ENCODE measurements at places on chromosomes 7 and 10.

DNA sequence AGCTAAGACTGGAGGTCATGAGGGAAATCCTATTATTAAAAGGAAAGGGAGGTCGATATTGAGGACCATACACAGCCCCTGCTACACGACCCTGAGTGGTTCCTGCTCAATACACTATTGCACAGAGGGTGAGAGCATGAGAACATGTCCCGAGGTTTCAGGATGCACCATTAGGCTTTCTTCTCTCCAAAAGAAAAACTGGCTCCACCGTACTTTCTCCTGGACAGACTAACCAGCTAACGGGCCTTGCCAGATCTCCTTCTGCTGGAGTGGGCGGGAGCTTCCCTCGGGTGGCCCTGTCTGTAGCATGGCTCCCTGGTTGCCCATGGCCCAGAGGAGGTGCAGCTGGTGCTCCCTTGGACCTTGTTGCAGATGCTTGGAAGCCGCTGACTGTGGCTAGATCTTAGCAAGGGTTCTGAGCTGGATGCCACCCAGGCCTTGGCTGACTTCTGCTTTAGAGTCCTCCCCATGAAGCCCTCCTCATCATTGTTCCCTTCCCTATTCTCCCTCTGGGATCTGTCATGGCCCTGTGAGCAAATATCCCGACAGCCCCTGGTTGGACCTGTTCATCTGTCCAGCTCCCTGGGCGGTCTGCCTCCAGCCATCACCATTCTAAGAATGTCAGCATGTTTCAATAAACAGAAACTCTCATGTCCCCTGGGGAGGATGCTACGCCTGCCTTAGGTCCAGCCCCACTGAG, 52.9 kb upstream of the SHH start:
- no peak for DNase-seq

GRCh38 chr10:44913350-44914081, 2.4 kb downstream of the TMEM72 start:
- no peak for DNase-seq

GRCh38 chr7:68133045-68133444, 1136.4 kb downstream of the TYW1 start:
- DNase-seq, result no peak

DNA sequence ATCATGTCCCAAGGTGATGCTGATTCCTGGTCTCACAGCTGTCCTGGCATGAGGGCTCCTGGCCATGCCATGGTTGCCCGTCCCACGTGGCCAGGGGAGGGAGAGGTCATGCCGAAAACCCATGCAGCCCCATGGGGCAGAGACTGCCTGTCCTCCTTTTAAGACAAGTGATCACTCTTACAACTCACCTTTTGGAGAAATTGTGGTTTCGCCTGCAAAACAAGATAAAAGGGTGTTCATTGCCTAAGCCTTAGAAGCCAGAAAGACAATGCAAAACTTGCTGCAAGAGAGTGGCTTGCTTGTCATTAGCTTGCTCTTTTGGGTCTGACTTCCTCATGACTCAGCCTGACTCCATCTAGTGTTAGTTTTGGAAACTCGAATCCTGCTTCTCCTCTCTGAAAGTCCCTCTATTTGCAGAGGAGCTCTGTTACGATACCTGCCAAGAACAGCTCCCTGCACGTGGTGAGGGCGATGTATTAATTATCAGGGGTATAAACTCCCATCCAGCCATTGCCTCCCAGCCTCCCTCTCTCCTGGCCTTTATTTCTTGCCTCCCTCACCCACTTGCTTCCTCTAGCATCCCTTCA, 26.7 kb downstream of the TMEM273 start:
- no peak for DNase-seq

DNA sequence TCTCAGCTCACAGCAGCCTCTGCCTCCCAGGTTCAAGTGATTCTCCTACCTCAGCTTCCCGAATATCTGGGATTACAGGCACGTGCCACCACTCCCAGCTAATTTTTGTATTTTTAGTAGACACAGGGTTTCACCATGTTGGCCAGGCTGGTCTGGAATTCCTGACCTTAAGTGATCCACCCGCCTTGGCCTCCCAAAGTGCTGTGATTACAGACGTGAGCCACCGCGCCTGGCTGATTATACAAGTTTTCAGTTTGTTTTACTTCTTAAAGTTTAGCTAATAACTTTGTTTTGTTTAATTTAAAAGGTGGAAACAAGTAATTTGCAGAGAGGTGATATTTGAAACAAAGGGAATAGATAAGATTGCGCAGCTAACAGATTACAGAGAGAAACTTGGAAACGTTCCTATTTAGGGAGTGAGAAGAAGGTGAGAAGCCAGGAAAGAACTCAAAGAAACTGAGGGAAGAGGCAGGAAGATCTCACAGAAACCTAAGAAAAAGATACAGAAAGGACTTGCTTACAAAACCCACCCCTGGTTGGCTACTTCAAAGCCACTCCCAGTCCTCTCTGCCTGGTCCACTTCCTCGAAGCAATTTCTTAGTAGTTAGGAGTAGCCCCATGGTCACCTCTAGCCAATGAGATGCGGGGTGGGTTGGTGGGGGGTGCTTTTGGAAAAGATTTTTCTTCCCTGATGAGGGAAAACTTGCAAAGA, 15.0 kb upstream of the PDLIM1 start:
- no peak for DNase-seq

DNA sequence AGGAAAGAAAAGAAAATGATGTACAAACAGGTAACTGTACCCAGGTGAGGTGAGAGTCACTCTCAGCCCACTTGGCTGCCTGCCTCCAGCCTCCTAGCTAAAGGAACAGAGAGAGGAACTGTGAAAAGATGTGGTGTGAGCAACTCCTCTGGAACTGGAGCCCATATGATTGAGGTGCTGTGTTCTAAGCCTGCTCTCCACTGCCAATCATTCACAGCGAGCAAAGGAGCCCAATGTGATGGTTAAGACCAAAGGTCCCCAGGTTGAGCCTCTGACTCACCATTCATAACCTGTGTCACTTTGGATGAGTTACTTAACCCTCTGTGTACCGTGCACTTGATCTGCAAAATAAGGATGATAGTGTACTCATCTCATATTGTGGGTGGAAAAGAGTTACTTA, 868.1 kb upstream of the AUTS2 start:
- DNase-seq, result no peak

- no peak for DNase-seq
Measured at GRCh38 chr10:29276251-29276850, 12.5 kb upstream of the LYZL1 start.

GRCh38 chr7:98126311-98127142, 19.9 kb downstream of the LMTK2 start:
- DNase-seq, result no peak

GRCh38 chr10:60073397-60073780, 167.0 kb upstream of the CCDC6 start:
- DNase-seq, result no peak

GRCh38 chr7:107501593-107501992, 31.7 kb downstream of the GPR22 start:
- DNase-seq, result no peak

GRCh38 chr10:52940921-52941320, 168.3 kb upstream of the MBL2 start:
- DNase-seq, result no peak

GRCh38 chr7:66099551-66100407, 14.9 kb upstream of the CRCP start:
- DNase-seq, result no peak

- no peak for DNase-seq
Measured at GRCh38 chr10:33355274-33355673, 20.8 kb upstream of the NRP1 start.

GRCh38 chr7:3000566-3000965, 43.1 kb downstream of the CARD11 start:
- no peak for DNase-seq

DNA sequence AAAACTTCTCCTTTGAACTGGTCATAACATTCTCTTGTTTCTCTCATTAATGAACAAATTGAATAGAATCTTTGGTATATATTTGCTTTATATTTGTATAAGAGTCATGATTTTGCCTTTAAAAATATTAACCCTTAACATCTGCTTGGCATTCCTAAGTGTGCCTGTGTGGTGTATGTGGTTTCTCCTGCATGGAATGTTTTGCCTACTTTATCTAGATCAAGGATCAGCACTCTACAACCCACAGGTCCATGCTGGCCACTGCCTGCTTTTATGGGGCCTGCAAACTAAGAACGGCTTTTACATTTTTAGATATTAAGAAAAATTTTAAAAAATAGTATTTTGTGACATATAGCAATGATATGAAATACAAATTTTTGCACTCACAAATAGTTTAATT, 4.3 kb upstream of the LAMB4 start:
- DNase-seq, result no peak

DNA sequence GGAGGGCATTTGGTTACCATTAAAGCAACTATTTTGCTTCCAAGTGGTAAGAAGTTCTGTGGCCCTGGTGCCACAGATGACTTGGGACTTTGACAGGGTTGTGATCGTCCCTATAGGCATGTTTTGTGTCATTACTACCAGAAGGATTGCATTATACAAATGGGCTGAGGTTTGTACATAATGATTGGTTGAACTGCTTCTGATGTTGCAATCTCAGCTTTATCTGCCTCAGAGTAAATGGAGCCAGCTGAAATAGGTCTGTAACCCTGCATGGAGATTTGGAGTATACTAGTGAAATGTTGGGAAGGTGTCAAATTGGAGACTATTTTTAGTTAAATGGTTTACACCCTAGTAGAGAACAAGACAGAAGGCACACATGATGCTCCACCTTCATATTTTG, 46.1 kb upstream of the SEPTIN7 start:
- DNase-seq, result no peak

DNA sequence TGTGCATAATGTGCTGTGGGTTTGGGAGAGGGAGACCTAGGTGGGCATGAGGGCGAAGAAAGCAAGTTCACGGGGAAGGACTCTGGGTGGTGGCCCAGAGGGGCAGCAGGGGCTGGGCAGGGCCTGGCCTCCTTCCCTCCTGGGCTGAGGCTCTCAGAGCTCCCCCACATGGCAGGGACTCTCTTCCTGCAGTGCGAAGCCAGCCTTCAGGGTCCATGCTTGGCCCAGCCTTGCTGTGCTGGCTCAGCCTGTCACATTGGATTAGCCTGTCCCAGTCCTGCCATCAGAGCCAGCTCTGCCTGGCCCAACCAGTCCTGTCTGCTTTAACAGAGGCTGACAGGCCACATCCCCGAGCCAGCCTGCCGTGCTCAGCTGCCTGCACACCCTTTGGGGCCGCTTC, 20.4 kb upstream of the ZNF488 start:
- DNase-seq, result no peak

DNA sequence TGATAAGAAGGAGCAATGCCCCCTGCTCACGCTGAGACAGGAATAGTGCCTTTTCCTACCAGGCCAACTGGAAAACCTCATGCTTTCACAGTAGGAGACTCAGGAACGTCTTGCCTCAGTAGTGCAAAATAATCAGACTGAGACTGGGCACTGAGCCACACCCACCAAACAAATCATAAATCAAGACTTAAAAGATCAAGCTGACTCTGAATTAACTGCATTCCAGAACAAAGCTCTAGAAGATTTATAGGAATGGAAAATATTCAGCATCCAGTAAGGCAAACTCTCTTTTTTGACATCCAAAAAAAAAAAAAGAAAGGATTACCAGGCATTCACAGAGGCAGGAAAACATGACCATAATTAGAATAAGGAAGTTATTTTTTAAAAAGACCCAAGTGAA, 30.5 kb upstream of the SLC18A3 start:
- no peak for DNase-seq

- DNase-seq, result no peak
Measured at GRCh38 chr7:127838816-127839415, 186.9 kb downstream of the SND1 start.

GRCh38 chr7:1021931-1022330, 22.4 kb upstream of the GPR146 start:
- no peak for DNase-seq

DNA sequence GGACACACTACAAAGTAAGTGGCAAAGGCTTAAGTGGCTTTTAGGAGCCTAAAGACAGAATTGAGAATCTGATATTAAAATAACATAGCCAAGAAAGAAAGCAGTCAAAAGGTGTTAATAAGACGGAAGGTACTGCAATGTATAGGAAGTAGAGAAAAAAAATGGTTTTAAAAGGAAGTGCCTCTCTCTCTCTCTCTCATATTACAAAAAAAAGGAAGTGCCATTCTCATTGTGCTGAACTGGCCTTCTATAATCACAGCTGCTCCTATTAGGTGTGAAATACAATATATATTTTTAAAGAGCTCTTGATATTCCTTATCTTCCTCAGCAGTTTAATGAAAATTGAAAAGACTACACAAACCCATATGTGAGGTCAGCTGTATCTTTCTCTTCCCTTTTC, 199.4 kb upstream of the NPVF start:
- no peak for DNase-seq

DNA sequence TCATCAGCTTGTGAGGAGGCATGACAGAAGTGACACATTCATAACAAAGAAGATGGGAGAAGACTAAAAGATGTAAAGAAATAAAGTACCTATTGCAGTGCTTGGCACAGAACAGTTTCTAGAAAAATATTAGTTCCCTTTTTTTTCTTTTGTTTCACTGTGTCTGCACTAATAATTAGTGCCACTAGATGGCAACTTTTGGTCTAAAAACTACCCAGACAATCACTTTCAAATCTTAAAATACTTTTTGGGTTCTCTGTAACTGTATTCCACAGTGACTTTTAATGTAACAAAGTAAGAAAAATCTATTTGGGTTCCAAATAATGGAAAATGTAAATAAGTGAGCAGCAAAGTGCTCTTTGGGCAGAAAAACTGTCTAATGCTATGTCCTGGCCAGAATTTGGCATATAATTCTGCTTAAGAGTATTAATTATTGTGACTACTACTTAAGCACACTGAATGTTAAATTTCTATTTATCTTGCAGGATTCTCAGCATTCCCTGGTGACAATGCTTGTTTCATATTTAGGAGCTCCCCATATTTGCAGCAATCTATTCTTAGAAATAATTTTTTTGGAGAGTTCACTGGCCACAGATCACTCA, 134.8 kb upstream of the KIF5B start:
- DNase-seq, result no peak

- DNase-seq, result no peak
Measured at GRCh38 chr7:103379270-103379975, 32.0 kb downstream of the PSMC2 start.

DNA sequence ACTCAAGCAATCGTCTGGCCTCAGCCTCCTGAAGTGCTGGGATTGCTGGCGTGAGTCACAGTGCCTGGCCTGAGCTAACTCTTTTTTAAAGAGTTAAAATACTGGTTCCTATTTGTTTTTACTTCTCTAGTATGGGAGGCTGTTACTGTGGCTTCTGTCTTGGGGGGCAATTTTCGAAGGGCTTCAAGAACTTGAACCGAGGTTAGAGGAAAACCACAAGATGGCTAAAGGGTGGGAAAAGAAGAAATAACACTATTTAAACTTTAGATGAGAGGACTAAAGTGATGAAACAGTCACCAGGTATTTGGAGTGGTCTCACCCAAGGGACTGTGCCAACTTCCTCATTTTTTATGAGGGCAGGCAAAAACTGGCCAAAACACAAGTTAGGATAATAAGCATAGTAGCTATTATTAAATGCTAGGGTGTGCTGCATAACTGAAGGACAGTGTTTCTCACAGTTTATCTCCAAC, 17.8 kb downstream of the MET start:
- DNase-seq, result no peak

- DNase-seq, result no peak
Measured at GRCh38 chr7:105027176-105027853, 13.3 kb downstream of the KMT2E start.

- DNase-seq, result no peak
Measured at GRCh38 chr10:7042419-7043054, 368.3 kb downstream of the SFMBT2 start.

GRCh38 chr7:3243256-3243655, 57.8 kb upstream of the SDK1 start:
- DNase-seq, result no peak

- no peak for DNase-seq
Measured at GRCh38 chr7:2289621-2290020, 24.6 kb downstream of the SNX8 start.

GRCh38 chr10:69374242-69374641, 42.5 kb downstream of the TACR2 start:
- no peak for DNase-seq

GRCh38 chr10:112456533-112456932, 9.5 kb downstream of the VTI1A start:
- DNase-seq, result no peak
